Amniotic stem cell (primary cell): ENCODE measurements at places on chromosomes 7 and 10.

DNA sequence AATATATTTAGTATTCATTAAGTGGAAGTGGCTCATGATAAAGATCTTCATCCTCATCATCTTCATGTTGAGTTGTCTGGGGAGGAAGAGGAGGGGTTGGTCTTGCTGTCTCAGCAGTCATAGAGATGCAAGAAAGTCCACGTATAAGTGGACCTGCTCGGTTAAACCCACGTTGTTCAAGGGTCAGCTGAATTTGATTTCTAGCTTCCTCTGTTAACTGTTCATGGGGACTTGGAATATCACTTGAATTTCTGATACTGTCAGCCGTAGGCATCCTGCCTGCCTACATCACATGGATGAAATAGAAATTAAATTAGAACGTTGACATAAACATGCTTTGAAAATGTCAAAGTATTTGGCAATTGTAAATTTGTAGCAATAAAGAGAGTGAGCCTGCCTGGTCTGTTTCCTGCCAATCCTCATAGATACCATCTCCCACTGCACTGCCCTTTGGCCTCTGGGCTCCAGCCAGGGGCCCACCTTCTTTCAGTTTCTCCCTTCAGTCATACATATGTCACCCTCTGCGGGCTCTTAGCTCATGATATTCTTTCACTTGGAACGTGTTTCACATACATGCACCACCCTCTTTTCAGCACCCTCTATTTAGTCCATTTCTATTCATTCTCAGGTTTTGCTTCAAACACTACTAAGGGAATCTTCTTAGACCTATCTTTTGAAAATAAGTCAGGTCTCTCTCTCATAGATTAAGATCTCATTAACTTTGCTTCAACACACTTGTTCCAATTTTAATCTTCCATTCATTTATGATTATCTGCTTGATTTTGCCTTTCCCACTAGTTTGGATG lies 376.3 kb downstream of the IPMK start:
- no peak for DNase-seq

DNA sequence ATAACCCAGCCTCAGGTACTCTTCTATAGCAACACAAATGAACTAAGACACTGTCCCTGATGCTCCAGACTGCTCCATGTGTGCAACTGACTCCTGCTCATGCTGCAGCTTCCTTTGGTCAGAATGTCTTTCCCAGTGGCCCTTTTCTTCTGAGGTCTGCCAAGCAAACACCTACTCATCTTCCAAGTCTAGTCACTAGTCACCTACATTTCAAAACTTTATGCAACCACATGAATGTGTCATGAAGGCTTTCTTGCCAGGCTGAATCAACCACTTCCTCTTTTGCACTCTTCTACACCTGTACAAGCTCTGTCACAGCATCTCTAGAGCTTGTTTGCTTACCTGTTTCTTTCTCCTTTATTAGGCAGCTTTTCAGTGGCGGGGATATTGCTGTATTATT lies 75.8 kb downstream of the LSMEM1 start:
- DNase-seq, result no peak

- no peak for DNase-seq
These were observed 70.5 kb upstream of the KCTD7 start for GRCh38 chr7:66558201-66558641.

GRCh38 chr7:151662251-151662826 lies 142.6 kb upstream of the RHEB start:
- DNase-seq, result no peak

GRCh38 chr7:66921396-66921917 lies 432 bp downstream of the TMEM248 start:
- DNase-seq, result peak; percentile 9

DNA sequence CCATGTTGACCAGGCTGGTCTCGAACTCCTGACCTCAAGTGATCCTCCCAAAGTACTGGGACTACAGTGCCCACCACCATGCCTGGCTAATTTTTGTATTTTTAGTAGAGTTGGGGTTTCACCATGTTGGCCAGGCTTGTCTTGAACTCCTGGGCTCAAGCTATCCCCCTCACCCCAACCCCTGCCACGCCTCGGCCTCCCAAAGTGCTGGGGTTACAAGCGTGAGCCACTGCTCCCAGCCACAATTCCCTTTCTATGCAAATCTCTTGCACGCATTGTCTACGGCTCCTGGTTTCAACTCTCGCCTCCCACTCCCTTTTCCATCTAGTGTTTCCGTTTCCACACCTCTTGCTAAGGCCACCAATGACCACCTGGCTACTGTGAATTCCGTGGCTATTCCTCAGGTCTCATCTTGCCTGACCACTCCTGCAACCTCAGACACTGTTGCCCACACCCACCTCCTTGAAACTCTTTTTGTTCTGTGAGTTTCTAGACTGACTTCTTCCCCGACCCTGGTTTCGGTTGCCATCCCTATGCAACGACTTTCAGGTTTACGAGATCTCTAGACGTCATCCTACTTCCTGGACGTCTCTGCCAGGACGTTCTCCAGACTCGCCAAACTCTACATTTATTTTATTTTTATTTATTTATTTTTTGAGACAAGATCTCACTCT lies 3.4 kb downstream of the CLDN3 start:
- no peak for DNase-seq
